ENCODE measurements at places on chromosomes 16 and 17.

DNA sequence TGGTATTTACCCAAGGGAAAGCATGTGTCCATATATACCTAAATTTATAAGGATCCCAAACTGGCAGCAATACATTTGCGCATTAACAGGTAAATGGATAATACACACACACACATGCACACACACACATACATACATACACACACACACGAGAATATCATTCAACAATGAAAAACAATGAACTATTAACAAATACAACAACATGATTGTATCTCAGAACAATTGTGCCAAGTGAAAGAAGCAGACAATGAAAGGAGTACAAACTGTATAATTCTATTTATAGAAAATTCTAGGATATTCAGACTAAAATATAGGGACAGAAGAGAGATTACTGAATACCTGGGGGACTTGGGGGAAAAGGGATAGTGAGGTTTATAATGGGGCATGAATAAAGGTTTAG is 323.0 kb downstream of the KCNJ2 start:
- H3K4me3 ChIP-seq, result no peak overlapping the region
- no peak overlapping the region for H3K27ac ChIP-seq
- no peaks in the 10 kb centered on the region for H3K36me3 ChIP-seq
- no peak for DNase-seq
- no peaks in the 10 kb centered on the region for H3K4me1 ChIP-seq

DNA sequence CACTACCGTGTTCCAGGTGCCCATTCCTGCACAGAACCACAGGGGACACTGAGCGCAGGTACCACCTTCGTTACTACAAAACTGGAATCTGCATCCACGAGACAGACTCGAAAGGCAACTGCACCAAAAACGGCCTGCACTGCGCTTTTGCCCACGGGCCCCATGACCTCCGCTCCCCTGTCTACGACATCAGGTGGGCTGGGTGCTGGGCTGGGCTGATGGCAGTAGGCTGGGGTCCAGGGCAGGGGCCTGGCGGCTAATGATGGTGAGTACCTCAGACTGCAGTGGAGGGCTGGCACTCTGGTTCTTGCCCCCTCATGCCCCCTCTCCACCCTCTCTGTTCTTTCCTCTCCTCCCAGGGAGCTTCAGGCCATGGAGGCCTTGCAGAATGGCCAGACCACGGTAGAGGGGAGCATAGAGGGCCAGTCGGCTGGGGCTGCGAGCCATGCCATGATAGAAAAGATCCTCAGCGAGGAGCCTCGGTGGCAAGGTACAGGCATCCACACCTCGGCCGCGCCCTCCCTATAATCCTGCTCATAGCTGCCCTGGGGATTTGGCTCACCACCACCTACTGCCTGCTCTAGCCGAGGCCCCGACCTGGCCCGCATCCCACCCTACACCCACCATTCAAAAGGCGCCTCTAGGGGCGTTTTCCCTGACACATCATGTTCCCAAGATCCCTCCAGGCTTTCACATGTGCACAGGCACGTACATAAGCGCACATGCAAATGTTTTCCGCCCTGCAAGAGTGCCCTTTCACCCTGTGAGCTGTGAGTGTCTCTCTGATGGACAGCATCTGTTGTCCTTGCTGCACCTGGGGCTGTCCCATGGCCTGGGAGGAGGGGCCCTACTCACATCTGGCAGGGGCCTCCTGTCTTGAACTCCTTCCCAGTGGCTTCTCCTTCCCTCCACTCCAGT is 27.7 kb downstream of the UNK start:
- no peak overlapping the region for H3K27ac ChIP-seq
- H3K4me1 ChIP-seq, result no peaks in the 10 kb centered on the region
- no peak overlapping the region for H3K4me3 ChIP-seq
- H3K36me3 ChIP-seq, result peaks cover 16% of the 10 kb centered on the region
- no peaks in the 10 kb centered on the region for H3K27me3 ChIP-seq

DNA sequence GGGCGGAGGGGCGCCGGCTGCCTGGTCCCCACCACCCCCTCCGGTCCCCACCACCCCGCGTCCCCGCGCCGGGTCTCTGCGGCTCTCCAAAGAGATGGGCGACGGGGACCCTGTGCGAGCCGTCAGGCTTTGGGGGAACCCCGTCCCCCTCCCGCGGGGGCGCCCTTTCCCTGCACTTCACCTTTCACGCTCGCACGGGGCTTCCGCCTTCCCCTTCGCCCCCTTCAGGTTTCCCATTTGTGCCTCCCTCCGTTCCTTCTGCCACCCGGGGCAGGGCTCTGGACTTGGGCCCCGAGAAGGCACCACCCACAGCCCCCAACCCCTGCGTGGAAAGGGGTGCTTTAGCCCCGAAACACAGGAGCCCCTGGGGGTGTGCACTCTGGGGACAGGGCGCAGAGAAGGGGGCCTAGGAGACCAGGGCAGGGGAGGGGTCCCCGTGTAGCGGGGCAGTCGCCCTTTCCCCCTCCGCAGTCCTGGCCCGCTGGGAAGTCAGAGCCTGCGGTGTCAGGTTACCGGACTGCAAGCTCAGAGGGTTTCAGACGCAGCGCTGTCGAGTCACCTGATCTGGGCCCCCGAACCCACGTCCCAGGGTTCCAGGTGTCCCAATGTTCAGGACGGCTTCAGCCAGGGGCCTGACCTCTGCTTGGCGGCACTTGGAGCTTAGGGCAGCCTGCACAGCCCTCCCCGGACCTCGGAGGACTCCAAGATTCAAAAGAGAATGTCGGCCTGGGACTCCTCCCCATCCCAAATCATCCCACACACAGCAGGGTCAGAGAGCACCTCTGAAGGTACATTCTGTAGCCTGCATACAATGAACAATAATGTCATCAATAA is 6.7 kb upstream of the CCDC92B start:
- H3K4me3 ChIP-seq, result no peak overlapping the region
- peaks cover 2% of the 10 kb centered on the region for H3K4me1 ChIP-seq
- H3K36me3 ChIP-seq, result no peaks in the 10 kb centered on the region
- H3K27me3 ChIP-seq, result peaks cover 75% of the 10 kb centered on the region
- no peak for DNase-seq

DNA sequence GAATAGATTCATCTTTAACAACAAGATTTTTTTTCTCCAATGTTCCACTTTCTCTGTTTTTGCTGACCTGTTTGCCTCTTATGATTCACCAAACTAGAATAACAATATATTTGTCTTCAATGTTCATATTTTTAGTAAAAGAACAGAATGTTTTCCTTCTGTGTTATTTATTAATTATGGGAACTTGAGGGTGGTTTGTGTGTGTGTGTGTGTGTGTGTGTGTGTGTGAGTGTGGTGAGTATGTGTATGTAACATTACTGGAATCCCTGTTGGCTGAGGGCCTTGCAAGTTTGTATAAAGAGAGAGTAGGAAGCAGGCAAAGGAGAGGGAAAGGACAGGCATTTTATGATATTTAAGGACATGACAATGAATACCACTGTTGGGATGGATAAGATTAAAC is 13.8 kb downstream of the STXBP4 start:
- no peaks in the 10 kb centered on the region for H3K36me3 ChIP-seq
- no peak overlapping the region for H3K4me3 ChIP-seq
- no peak for DNase-seq
- H3K27ac ChIP-seq, result no peak overlapping the region
- H3K27me3 ChIP-seq, result no peaks in the 10 kb centered on the region
- peaks cover 2% of the 10 kb centered on the region for H3K4me1 ChIP-seq

DNA sequence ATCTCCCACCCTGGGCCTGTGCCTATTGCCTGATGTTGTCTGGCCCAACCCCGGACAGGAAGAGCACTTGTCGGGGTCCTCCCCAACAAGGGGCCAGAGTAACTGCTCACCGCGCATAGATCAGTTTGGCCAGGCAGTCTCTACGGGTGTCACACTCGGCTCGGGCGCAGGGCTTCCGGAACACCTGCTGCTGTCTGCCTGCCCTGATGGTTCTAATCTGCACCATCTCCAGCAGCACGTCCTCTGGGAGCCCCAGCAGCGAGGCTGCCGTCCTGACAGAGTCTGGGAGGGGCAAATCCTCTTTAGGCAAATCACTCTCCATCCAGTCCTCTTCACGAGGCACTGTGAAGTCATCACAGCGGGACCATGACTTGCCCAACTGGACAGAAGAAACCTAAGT is 24.0 kb downstream of the MYO19 start:
- DNase-seq, result no peak
- H3K27me3 ChIP-seq, result no peaks in the 10 kb centered on the region
- peaks cover 16% of the 10 kb centered on the region for H3K36me3 ChIP-seq
- no peak overlapping the region for H3K27ac ChIP-seq
- H3K4me3 ChIP-seq, result no peak overlapping the region

- peak; percentile 90 for DNase-seq
- no peak overlapping the region for H3K4me3 ChIP-seq
- peaks cover 27% of the 10 kb centered on the region for H3K36me3 ChIP-seq
- no peaks in the 10 kb centered on the region for H3K27me3 ChIP-seq
- no peak overlapping the region for H3K27ac ChIP-seq
- H3K4me1 ChIP-seq, result peaks cover 46% of the 10 kb centered on the region
Observed at GRCh38 chr17:39653662-39654331, 11.4 kb upstream of the TCAP start.

DNA sequence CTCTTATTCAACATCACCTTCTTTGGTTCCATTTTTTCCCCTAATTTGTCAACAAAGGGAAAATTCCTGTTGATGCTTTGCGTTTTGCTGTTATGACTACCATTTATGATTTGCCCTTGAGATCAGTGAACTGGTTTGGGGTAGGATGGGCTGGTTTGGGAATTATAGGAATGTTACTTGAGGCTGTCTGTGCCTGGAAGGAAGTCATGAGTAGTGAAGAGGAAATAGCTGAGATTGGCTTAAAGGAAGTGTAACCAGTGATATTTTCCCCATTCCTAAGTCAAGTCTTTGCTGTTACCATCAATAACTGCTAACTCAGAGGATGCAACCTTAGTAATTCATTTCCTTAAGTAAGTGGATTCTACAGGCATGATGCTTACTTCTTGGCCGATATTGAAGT is 179.2 kb downstream of the MAP2K6 start:
- no peak for DNase-seq
- H3K4me3 ChIP-seq, result no peak overlapping the region
- H3K4me1 ChIP-seq, result no peaks in the 10 kb centered on the region
- H3K36me3 ChIP-seq, result no peaks in the 10 kb centered on the region
- no peak overlapping the region for H3K27ac ChIP-seq
